BJ (cell line): ENCODE measurements at places on chromosomes 3 and 15.
A peak's percentile ranks its signal among the peaks of the same experiment; 100 is the strongest.

DNA sequence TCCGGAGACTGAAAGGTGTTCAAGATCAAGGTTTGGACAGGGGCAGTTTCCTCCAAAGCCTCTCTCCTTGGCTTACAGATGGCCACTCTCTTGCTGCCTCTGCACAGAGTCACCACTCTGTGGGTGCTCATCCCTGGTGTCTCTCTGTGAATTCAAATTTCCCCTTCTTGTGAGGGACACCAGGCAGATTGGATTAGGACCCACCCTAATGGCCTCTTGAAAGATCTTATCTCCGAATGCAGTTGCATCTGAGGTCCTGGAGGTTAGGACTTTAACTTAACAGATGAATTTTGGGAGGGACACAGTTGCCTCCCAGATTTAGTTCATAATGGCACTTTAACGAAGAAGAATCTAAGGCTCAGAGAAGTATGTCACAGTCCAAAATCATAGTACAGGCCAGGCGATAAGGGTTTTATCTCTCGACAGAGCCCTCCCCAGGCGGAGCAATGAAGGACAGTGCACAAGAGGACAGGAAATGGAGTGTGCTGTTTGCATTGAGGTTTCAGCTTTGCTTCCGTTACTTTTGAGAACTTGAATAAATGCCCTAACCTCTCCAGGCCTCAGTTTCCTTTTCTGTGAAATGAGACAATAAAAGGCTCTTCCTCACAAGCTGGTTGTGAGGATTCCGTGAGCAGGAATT lies 38.9 kb upstream of the KIF23 start:
- no peak for DNase-seq

- no peak for DNase-seq
Measured at GRCh38 chr3:134675726-134676256, 25.0 kb upstream of the KY start.

DNA sequence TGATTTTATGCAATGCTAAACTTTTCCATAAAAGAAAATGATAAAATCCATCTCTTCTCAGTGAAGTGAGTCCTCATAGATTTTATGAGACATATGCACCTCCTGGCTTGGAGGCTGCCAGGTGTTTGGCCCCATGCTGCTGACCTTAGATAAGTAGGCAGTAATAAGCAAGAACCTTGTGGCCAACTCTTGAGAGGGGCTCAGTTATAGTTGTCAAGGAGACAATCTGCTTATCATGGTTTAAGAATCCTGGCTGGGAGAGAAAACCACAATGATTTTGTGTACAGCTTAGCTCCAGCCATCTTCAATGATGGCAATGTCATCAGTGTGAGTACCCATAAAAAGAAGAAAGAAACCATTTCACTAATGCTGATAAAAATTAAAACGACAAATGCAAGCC lies 252.1 kb downstream of the CPNE4 start:
- DNase-seq: no peak

GRCh38 chr3:179603321-179603720 lies 1.1 kb downstream of the MRPL47 start:
- DNase-seq: no peak

DNA sequence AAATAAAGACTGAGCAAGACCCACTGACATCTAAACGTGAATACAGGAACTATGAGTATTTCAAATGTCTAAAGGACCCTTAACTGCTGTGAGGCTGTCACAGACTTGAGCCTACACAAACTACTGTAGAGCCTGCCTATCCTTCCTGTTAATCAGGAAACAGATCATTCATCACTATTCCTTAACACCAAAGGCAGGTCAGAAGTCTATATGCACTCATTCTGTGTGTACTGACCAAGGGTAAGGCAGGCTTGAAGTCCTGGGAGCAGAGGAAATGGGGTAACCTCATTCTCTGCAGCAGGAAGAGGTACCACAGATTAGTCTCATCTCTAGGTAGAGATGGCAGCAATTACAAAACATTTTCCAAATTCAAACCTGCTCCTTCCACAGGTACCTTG lies 30.7 kb downstream of the NPTN start:
- no peak for DNase-seq

DNA sequence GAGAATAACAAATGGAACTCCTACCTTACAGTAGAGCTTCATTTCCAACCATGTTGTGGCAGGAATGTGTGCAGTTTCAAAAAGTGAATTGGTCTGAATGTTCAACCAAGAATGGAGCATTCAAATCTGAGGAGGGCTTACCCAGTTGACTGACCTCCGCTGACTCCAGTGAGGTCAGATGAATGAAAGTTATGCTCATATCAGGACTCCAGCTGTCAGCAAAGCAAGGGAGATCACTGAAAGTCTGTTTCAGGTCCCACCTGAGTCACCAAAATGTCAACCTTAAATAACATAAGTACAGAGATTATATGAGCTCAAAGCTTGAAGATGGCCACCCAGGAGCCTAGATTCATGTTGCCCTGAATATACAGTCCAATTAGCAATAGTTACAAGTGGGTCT lies 473.5 kb downstream of the RBMS3 start:
- no peak for DNase-seq

GRCh38 chr3:60746695-60747416 lies 504.4 kb downstream of the FHIT start:
- DNase-seq: no peak

- no peak for DNase-seq
Measured at GRCh38 chr3:154384479-154384878, 45.5 kb downstream of the GPR149 start.

- no peak for DNase-seq
Measured at GRCh38 chr15:31340047-31340446, 13.4 kb downstream of the KLF13 start.

GRCh38 chr15:69172847-69173246 lies 12.4 kb downstream of the GLCE start:
- no peak for DNase-seq

DNA sequence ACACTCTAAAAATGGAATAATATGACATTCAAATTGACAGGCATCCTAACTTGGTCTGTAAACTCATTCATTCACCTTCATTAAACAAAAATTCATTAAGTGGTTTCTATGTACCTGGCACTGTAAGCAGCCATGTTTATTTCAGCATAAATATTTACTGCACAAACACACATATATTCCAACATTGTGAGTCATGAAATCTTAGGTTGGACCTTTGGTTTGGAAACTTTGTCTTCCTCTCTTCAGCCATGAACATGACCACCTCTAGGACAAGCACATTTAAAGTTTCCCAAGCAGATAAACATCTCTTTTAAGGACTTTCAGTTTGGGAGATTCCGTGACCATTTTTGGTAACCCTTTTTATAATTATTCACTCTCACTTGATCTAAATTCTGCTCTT lies 131.8 kb downstream of the TPRG1 start:
- DNase-seq: no peak

- DNase-seq: no peak
Measured at GRCh38 chr3:152374262-152374990, 105.7 kb downstream of the MBNL1 start.

GRCh38 chr15:90917569-90917968 lies 14.5 kb downstream of the MAN2A2 start:
- DNase-seq: no peak

- no peak for DNase-seq
Measured at GRCh38 chr3:127260826-127261555, 26.9 kb downstream of the PRR20G start.

GRCh38 chr3:82132210-82133069 lies 371.0 kb upstream of the GBE1 start:
- no peak for DNase-seq

GRCh38 chr15:59689626-59690236 lies 611 bp upstream of the BNIP2 start:
- no peak for DNase-seq

DNA sequence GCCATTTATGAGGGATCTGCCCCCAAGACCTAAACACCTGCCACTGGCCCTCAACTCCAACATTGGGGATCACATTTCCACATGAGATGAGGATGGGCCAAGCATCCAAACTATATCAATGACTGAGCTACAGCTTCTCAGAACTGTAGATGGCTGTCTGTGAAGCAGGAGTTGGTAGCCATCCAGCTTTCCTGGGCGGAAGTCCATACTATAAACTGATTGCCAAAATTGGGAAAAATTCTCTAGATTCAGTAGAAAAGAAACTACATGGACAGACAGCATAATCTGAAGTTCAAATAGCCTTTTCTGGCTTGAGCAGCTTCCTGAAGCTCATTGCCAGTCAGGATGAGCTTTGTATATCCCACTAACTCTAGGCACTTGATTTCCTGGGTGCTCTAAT lies 214.7 kb upstream of the ZBTB20 start:
- no peak for DNase-seq

GRCh38 chr3:175486255-175486654 lies 627.1 kb downstream of the NAALADL2 start:
- DNase-seq: no peak

GRCh38 chr3:187740421-187741399 lies 4.6 kb downstream of the BCL6 start:
- DNase-seq: peak; percentile 83

GRCh38 chr3:54008099-54008498 lies 114.3 kb upstream of the CACNA2D3 start:
- DNase-seq: no peak

GRCh38 chr3:159913712-159914414 lies 74.8 kb upstream of the IL12A start:
- no peak for DNase-seq

GRCh38 chr15:75436881-75437280 lies 14.6 kb downstream of the SIN3A start:
- no peak for DNase-seq

DNA sequence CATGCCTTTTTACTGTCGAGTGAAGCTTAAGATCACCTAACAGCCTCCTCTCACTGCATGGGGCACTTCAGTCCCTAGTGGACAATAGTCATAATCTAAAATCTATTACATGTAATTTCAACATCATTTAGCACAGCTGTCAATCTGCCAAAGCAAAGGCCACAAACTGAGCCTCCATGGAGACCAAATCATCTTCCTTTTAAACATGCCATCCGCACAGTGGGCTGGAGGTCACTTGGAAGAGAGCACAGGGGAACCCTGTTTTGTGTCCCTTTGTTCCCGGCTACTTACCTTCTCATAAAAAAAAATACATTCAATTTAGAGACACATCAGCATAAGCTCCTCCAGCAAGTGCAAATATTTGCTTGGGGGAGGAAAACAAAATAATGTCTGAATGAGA lies 167.3 kb downstream of the SQOR start:
- no peak for DNase-seq

DNA sequence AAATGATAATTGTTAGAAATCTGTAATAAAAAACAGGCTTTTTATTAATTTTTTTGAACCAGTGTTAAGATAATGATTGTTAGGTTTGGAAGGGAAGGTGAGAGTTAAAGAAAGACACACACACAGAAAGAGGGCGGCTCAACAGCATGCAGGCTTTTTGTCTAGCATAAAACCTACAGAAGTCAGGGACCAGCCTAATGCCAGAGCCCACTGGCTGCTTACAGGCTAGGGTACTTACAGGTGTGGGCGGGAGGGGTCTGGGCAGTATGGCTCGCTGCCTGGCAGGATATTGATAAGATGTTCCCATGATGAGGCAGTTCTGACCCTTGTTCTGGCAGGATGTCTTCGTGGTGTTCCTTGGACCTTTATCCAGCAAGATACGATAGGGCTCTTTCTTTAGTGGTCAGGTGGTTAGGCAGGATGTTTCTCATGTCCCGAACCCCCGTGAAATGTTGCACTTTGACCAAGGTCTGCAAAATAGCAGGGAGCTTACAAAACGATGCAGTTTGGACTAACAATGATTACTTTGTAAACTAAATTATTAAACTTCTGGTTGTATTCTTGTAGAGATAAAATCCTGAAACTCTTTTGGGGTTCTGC lies 84.7 kb downstream of the DCUN1D1 start:
- no peak for DNase-seq

DNA sequence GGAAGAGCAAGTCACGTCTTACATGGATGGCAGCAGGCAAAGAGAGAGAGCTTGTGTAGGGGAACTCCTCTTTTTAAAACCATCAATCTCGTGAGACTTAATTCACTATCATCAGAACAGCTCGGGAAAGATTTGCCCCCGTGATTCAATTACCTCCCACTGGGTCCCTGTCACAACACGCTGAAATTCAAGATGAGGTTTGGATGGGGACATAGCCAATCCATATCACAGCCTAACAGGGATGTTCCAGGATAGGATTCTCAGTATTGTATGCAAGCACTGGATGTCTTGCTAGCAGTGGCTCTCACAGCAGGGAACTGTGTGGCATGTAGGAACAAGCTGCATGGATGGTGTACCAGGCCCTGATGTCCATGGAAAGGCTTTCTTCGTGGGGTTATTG lies 47.8 kb upstream of the SLC24A5 start:
- no peak for DNase-seq

GRCh38 chr15:40926659-40927494 lies 2.3 kb upstream of the DLL4 start:
- no peak for DNase-seq

DNA sequence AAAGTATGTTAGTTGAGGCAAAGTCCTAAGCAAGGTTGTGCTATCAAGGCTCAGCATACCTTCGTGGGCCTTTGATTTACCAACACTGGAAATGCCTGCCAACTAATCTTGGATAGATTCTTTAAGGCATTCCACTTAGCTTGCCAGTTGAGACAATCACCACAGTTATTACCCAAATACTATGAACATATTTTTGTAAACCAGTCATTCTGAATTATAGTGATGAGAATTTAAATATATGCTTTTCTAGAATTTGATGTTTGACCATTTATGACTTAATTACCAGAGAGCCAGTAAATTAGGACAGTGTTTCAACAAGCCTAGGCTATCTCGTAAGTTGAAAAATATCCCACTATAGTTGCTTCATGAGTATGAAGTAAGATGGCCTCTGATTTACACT lies 15.5 kb downstream of the TRIM59 start:
- DNase-seq: no peak

DNA sequence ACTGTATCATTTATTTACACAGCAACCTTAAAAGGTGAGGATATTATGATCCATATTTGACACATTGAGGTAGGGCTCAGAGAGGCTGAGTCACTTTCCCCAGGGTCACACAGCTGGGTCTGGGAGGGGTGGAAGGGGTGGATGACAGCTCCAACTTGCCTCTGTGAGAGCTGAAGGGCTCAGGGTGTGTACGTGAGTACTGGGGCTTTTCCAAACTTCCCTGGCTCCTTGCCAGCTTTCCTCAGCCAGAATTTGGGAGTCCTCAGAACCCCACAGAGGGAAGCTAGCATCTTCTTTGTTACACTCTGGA lies 58.3 kb upstream of the SLC6A11 start:
- no peak for DNase-seq

GRCh38 chr3:11272906-11273574 lies 843 bp downstream of the ATG7 start:
- no peak for DNase-seq

DNA sequence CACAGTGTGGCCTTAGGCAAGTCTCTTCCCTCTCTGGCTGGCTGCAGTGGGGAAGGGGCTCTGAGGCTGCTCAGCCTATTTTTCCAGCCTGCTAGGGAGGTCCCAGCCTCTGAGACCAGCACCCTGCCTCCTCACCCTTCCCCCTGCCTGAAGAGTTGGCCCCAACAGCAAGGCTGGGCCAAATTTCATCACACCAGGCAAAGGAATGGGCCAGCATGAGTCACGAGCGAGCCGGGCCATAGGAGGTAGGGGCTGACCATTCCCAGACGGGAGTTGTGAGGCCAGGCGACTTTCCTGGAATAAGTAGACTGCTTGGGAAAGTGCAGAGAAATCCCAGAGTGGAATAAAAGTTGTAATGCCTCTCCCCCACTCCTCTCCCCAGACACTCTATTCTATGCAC lies 5.7 kb upstream of the FBLN2 start:
- peak; percentile 88 for DNase-seq
